ENCODE measurements at places on chromosomes 3 and 15.

- peak; percentile 52 for DNase-seq
Measured at GRCh38 chr3:28726840-28727239, 378.2 kb upstream of the AZI2 start.

- DNase-seq = no peak
Measured at GRCh38 chr3:46096781-46097180, 69.5 kb upstream of the XCR1 start.

DNA sequence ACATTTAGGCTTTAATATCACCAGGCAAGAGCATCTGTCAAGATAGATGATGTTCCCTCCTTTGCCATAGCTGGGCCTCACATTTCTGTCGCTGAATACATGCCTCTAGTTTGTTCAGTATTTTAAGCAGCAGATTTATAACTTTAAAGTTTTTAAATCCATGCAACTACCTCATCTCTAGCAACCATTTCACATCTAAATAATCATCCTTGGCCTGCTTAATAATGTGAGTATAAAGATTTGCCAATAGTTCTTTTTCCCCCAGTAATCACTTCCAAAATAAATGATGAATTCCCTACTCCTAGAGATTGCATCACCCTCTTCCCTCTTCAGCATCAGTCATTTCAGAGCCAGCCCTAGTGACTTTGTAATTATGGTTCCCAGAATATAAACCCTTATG lies 36.2 kb upstream of the FILIP1L start:
- peak; percentile 74 for DNase-seq

GRCh38 chr3:61687206-61687605 lies 125.8 kb downstream of the PTPRG start:
- no peak for DNase-seq

GRCh38 chr3:17581421-17582080 lies 160.9 kb downstream of the TBC1D5 start:
- DNase-seq = peak; percentile 66

- peak; percentile 67 for DNase-seq
Measured at GRCh38 chr15:38254051-38254883, 1.6 kb downstream of the SPRED1 start.

GRCh38 chr3:125395091-125395490 lies 20.0 kb upstream of the ZNF148 start:
- no peak for DNase-seq

GRCh38 chr3:126448893-126449180 lies 26.9 kb downstream of the ZXDC start:
- no peak for DNase-seq

GRCh38 chr3:188188911-188189310 lies 35.0 kb downstream of the LPP start:
- DNase-seq = no peak

- DNase-seq = peak; percentile 32
Measured at GRCh38 chr3:23865595-23866396, 51.0 kb downstream of the NKIRAS1 start.

GRCh38 chr15:23075927-23076326 lies 36.6 kb upstream of the TUBGCP5 start:
- DNase-seq = no peak

GRCh38 chr15:26721232-26721967 lies 51.5 kb downstream of the GABRB3 start:
- DNase-seq = no peak

- DNase-seq = no peak
Measured at GRCh38 chr15:44722011-44722410, 10.7 kb downstream of the B2M start.

GRCh38 chr15:23574742-23575141 lies 9.3 kb downstream of the MKRN3 start:
- DNase-seq = no peak

GRCh38 chr3:45524565-45524964 lies 70.0 kb upstream of the LIMD1 start:
- DNase-seq = no peak

Measured in fibroblast of mammary gland (primary cell).